KG1 (cell line): ENCODE measurements at places on chromosomes 4 and X.

- no peak for DNase-seq
Measured at GRCh38 chrX:109871121-109871888, 131.6 kb upstream of the TMEM164 start.

DNA sequence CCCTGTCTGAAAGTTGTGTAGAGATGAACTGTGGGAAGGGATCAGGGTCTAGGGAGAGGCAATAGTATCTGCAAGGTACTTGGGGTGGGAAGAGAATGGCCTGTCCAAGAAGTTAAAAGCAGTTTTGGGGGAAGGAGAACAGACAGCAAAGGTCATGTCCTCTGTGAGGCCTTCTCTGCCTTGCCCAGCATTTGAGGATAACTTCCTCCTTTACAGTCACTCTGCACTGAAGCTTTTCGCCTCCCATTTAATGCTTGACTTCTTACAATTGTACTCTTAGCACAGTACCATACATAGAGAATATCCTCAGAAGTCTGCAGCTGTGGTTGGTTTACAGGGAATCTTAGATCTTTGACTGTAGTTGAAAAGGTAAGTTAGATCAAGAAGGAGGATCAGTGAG lies 121.8 kb upstream of the AP1S2 start:
- no peak for DNase-seq

DNA sequence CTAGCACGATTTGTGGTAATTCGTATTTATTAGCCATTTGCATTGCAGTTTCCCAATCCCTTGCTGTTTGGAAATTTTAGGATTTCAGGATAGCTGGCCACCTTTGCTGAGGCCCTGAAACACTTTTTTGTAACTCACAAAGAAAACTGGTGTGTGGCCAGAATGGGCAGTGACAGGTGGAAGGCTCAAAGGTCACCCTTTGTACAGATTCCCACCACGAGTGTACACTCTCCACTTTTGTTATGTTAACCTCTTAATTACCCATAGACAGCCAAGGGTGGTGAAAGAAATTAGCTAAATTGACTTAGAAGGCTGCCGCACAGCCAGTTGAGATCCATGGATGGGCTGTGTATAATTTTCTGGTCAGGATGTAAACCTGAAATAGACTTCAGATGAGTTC lies 109.7 kb upstream of the ARX start:
- no peak for DNase-seq

DNA sequence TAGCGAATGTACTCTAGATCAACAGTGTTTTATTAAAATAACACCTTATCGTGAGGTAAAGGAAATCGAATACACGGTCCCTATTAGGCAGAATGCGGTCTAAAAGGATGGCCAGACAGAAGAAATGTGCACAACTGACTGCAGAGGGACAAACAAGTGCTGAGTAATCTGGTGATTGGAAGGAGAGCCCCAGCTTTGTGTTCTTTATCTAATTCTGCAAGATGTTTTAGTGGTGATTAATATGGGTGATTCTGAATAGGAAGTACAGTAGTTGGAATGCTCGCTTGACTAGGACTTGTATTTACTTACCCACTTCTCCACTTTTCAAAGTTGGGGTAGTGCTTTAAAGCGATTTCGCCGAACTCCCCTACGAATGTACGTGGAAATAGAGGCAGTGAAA lies 1.2 kb downstream of the WDR44 start:
- no peak for DNase-seq
